ENCODE measurements at places on chromosomes 1 and 21. TPM values are rescaled to one million over a fixed set of nuclear protein-coding genes. Genes with fewer than 3 reads are reported as not detected.
A peak's percentile ranks its signal among the peaks of the same experiment; 100 is the strongest.

Gene NTRK1
- 54.3 TPM for total RNA-seq

Gene IL22RA1
- total RNA-seq = not detected

- H3K4me3 ChIP-seq = peak overlapping the region; percentile 98
- no peaks in the 10 kb centered on the region for H3K27me3 ChIP-seq
- peaks cover 63% of the 10 kb centered on the region for H3K36me3 ChIP-seq
- peak overlapping the region; percentile 97 for H3K27ac ChIP-seq
These were observed 1.5 kb downstream of the CD2 start for GRCh38 chr1:116755681-116756080.

DNA sequence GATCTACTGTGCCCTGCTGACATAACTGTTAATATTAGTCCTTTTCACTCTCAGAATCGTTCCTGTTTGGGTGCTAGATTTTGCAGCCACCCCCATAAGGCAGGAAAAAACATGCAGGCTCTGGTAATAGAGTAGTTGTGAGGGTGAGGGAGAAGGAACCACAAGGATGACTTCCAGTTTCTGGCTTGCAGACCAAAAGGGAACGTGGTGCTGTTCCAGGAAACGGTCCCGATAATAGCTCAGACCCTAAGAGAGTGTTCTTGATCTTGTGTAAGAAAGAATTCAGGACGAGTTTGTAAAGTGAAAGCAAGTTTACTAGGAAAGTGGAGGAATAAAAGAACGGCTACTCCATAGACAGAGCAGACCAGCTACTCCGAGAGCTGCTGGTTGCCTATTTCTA is 50.7 kb upstream of the RHOU start:
- H3K27me3 ChIP-seq = peaks cover 33% of the 10 kb centered on the region
- H3K4me1 ChIP-seq = no peaks in the 10 kb centered on the region
- H3K36me3 ChIP-seq = no peaks in the 10 kb centered on the region
- H3K27ac ChIP-seq = no peak overlapping the region

DNA sequence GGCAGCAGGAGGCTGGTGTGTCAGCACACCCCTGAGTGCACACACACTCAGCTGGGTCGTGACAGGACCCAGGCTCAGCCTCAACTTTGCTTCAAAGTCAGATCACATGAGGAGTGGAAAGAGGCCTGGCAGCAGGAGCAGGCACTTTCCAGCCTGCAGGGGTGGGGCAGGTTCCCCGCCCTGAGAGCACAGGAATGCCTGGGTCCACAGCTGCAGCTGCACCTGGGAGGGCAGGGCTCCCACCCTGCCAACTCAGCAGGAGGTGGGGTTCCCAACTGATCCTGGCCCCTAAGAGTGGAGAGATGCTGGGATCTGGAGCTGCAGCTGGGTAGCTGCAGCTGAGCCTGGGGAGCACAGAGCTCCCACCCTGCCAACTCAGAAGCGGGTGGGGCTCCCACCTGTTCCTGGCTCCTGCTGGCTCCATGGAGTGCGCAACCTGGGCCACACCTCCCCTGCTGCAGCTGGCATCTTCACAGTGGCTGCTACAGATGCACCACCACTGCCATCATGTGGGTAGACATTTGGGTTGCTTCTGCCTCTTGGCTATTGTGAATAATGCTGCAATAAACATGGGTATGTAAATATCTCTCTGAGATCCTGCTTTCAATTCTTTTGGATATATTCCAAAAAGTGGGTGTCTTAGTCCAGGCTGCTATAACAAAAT is 415.4 kb downstream of the TTLL7 start:
- H3K4me1 ChIP-seq = no peaks in the 10 kb centered on the region
- peaks cover 2% of the 10 kb centered on the region for H3K36me3 ChIP-seq
- no peak overlapping the region for H3K27ac ChIP-seq
- H3K4me3 ChIP-seq = no peak overlapping the region
- no peaks in the 10 kb centered on the region for H3K27me3 ChIP-seq
- peak; percentile 83 for DNase-seq

DNA sequence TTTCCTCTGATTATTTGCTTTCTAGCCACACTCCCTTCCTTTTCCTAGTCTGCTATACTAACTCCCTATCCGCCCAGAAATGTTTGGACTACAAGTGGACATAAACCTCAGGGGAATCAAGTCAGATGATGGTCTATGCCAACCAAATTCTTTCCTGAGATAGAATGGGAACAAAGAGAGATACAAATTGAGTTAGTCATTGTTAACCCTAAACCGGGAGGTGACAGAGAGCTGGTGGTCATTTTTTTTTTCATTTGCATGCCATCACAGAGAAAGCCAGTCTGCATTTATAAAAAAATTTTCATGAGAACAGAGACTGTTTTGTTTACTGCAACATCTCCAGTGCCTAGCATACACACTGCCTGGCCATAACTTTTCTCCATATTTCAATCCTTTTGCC is 35.0 kb downstream of the MYSM1 start:
- no peak for DNase-seq
- no peak overlapping the region for H3K27ac ChIP-seq
- no peak overlapping the region for H3K4me3 ChIP-seq
- peaks cover 57% of the 10 kb centered on the region for H3K36me3 ChIP-seq
- peaks cover 2% of the 10 kb centered on the region for H3K4me1 ChIP-seq

GRCh38 chr21:45482899-45483821 is 59.1 kb downstream of the SLC19A1 start:
- peak overlapping the region; percentile 88 for H3K27ac ChIP-seq
- H3K4me3 ChIP-seq = peak overlapping the region; percentile 68
- peaks cover 25% of the 10 kb centered on the region for H3K4me1 ChIP-seq
- no peaks in the 10 kb centered on the region for H3K36me3 ChIP-seq

Gene CD164L2
- not detected for total RNA-seq

- H3K4me3 ChIP-seq = peak overlapping the region; percentile 98
- no peak for DNase-seq
- no peaks in the 10 kb centered on the region for H3K27me3 ChIP-seq
- peaks cover 53% of the 10 kb centered on the region for H3K4me1 ChIP-seq
These were observed 2.2 kb upstream of the TOE1 start for GRCh38 chr1:45337630-45338325.
